Stimulated activated CD8-positive, alpha-beta memory T cell treated with anti-CD3 and anti-CD28 coated beads, Interleukin-4, amount 100 ng/mL, for 4 hours (primary cell): ENCODE measurements at places on chromosomes 13 and 19.
A peak's percentile ranks its signal among the peaks of the same experiment; 100 is the strongest.

- DNase-seq: no peak
Observed at GRCh38 chr19:35710784-35711723, 6.7 kb downstream of the ZBTB32 start.

- no peak for DNase-seq
Observed at GRCh38 chr19:56105090-56105701, 15.9 kb downstream of the ZNF787 start.

GRCh38 chr19:46896076-46896794 lies 35.4 kb downstream of the ARHGAP35 start:
- DNase-seq: no peak

- DNase-seq: no peak
Observed at GRCh38 chr13:71096421-71096820, 770.6 kb downstream of the DACH1 start.

GRCh38 chr13:95956589-95957148 lies 96.5 kb downstream of the UGGT2 start:
- DNase-seq: no peak

DNA sequence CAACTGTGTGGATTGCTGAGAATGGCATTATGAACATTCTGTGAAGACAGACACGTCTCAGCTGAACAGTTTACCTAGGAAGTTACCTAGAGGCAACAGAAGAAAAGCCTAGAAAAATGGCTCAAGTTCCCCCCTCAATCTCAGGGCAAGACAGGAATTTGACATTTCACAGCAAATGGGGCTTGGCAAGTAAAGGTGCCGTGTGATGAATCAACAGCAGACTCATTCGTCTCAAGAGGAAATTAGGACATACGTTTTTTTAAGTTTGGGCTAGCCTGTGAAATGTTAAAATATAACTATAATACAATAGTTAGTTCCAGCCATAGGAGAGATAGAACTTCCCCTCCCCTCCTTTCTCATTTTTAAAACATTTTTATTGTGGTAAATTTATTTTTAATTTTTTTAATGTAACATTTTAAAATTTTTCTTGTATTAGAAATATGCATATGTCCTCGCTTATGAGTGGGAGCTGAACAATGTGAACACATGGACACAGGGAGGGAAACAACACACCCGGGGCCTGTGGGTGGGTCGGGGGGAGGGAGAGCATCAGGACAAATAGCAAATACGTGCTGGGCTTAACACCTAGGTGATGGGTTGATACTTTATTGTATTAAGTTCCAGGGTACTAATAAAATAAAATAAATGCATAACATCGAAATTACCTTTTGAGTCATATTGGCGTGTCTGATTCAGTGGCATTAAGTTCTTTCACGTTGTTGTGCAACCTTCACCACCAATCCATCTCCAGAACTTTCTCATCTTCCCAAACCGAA lies 116.0 kb downstream of the COL4A2 start:
- DNase-seq: no peak

DNA sequence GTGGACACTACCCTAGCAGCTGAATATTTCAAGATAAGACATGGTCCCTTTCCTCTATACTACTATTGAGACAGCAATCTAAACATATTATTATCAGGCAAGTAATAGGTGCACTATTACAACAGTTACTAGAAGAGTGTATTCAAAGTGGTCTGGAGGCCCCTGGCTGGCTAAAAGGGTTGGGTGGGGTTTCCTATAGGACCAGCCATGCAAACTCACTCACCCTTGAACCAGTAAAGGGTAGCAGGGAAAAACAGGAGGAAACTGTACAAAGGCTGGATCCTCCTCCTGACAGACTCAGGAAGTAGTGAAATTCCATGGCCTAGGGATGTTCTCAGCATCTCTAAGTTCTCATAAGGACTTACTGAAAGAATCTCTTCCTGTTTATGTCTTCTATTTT lies 7.7 kb downstream of the SMAD9 start:
- DNase-seq: no peak

DNA sequence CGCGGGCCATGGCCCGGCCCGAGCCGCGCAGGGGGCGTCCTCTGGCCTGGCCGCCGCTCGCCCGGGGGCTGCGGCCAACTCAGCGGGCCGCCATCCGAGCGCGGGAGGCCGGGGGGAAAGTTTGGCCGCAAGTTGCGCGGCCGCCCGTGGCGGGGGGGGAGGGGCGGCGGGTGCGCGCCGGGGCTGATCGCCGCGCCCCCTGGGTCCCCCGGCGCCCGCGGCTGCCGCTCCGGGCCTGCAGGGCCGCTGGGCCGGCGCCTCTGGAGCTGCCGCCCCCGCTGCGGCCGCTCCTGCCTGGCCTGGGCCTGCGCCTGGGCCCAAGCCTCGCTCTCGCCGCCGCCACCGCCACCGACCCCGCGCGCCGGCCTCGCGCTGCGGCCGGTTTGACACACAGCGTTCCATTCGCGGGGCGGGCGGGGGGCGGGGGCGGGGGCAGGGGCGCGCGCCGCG lies at the start of gene NR2F6:
TSS of gene NR2F6 (minus strand) at position 385 of the 450 bp plus-strand sequence. CDS start 699 bp downstream, outside the sequence.
- no peak for DNase-seq

- no peak for DNase-seq
Observed at GRCh38 chr19:33904681-33905080, 108.0 kb downstream of the KCTD15 start.

DNA sequence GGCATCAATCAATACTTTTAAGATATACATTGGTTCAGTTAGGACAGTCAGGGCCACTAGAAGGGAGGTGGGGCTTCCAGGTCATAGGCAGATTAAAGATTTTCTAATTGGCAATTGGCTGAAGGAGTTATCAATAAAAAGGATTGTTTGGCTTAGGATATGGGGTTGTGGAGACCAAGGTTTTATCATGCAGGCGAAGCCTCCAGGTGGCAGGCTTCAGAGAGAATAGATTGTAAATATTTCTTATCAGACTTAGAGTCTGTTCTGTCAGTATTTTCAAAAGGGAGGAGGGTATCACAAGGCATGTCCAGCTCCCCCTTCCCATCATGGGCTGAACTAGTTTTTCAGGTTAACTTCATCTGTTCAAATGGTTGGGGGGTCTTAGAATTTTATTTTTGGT lies 77.4 kb upstream of the FARP1 start:
- no peak for DNase-seq

- DNase-seq: no peak
Observed at GRCh38 chr19:4210166-4210731, 19.1 kb upstream of the EBI3 start.

DNA sequence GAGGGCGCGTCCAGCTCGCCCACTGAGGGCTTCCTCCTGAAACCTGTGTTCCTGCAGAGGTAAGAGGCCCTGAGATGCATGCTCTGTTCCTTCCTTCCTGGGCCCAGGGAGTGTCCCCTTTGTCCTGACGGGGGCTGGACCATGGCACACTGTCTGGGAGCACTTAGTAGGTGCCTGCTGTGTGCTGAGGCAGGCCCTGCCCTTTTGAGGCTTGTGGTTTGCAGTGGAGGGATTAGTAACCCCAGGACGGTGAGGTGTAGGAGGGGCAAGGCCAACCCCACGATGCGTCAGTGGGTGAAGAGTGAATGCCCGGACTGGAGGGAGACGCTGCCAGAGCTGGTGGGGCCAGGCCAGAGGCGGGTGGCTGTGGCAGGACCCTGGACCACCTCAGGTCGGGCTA lies 11.2 kb upstream of the F2RL3 start:
- no peak for DNase-seq

GRCh38 chr19:14562660-14563589 lies 8.9 kb downstream of the NDUFB7 start:
- no peak for DNase-seq

DNA sequence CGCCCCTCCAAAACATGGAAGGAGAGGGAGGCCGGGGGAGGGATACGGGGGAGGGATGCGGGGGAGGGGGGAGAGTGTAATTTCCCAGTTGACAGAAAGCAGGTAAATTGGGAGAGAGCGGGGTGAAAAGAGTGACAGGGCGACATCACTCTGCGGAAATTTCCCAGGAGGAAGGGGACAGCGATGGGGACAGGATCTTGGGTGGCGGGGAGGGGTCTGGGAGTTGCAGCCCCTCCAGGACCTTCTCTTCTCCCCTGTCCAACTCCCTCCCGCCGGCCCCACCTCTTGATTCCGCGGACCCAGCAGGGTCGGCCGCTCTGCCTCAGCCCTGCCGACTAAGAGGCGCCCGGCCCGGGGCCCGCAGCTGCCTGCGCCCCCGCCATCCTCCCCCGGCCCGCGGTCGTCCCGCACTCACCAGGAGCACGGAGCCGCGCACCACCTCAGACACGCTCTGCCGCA lies 108.0 kb upstream of the DOCK9 start:
- peak; percentile 42 for DNase-seq

GRCh38 chr13:27005556-27005955 lies 166.1 kb downstream of the USP12 start:
- DNase-seq: no peak

GRCh38 chr19:42693760-42694350 lies 46.4 kb downstream of the PSG3 start:
- no peak for DNase-seq

DNA sequence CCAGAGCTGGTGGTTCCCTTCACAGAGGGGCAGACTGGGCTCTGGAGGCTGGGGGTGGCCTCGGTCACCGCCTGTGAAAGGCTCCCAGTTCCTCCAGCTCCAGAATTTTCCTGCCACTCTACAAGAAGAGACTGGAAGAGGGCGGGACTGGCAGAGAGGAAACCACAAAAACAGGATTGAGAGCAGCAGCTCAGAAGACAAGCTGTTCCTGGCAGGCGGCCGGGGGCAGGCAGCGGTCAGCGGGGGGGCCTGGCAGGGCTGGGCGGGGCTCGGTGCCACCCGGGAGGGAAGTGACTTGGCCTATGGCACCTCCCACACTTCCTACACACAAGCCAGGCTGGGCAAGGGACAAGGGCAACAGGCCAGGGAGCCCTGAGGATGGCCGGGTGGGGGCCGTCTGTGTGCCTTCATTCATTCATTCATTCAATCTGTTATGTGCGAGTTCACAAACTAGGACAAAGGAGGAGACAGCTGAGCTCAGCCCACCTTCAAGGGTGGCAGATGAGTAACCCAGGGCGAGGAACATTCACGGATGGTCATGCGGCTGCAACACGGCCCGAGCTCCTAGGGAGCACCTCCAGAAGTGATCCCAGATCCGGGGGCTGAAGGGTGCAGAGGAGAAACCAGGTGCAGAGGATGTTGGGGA lies 16.9 kb upstream of the BTBD2 start:
- DNase-seq: no peak

- DNase-seq: peak; percentile 63
Observed at GRCh38 chr19:58182577-58182988, 278 bp upstream of the ZNF274 start.

DNA sequence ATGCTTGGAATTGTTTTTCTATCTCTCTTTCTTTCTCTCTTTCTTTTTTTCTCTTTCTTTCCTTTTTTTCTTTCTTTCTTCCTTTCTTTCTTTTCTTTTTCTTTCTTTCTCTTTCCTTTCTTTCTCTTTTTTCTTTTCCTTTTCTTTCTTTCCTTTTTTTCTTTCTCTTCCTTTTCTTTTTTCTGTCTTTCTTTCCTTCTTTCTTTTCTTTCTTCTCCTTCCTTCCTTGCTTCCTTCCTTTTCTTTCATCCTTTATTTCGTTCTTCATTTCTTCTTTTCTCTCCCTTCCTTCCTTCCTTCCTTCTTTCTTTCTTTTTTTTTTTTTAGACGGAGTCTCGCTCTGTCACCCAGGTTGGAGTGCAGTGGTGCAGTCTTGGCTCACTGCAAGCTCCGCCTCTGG lies 1.9 kb upstream of the MEX3D start:
- DNase-seq: no peak

GRCh38 chr19:4811328-4812131 lies 20.0 kb downstream of the TICAM1 start:
- peak; percentile 70 for DNase-seq

DNA sequence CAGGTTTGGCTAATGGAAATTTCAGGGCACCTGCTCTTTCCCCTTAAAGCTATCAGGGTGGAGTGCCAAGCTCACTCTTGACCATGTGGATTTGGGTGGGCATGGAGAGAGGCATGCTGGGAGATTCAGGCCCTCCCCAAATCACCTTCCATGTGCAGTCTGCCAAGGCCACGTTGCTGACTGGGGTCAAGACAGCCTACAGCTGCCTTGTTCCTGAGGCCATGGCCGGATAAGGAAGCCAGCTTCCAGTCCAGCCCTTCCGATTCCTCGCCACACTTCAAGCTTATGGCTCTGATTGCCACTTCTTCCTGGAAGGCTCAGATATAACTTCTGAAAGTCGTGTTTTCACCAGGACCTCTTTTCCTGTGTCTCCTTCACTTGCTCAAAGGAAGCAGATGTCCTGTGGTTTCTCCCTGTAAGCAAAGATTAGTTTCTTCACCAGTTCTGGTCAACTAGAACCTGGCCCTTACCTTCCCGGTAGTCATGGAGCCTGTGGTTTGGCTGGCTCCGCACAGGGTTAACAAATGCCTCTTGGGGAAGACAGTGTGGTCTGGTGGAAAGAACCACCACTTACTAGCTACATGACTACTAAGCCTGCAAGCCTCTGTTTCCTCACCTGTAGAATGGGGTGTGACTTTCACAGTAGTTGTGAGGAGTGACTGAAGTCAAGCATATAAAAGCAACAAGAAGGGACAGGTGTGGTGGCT lies 16.1 kb upstream of the TPT1 start:
- DNase-seq: no peak

DNA sequence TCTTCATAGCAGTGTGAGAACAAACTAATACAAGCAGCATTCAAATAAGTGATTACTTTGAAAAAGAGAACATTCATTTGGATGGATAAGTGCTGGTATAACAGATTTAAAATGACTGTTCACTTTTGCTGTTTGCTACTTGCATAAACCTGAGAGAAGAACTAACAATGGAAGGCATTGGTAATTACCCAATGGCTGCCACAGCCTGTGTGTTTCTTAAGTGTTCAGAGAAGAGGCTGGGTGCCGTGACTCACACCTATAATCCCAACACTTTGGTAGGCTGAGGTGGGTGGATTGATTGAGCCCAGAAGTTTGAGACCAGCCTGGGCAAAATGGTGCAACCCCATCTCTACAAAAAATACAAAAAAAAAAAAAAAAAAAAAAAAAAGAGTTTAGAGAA lies 4.9 kb upstream of the TEX26 start:
- no peak for DNase-seq

GRCh38 chr13:59269476-59269875 lies 894.3 kb downstream of the DIAPH3 start:
- DNase-seq: no peak

DNA sequence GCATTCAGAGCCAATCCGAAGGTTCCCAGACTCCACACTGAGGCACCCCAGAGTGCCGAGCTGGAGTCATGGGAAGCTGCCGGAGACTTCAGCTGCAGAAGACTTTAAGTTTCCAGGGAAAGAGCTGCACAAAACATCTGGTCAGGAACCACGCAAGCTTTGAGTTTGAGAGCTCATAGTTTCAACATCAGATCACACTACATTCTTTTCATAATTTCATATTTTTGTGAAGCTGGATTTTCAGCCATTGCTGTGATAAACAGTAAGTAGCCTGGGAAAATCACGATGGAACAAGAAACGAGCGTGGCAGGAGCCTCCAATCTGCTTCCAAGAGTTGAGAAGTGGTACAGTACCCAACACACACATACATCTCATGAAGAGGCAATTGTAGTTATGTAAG lies 25.5 kb upstream of the ATP12A start:
- DNase-seq: no peak

GRCh38 chr13:97141564-97142005 lies 80.5 kb upstream of the MBNL2 start:
- DNase-seq: no peak

- DNase-seq: no peak
Observed at GRCh38 chr13:93226623-93227279, at the start of gene GPC6. Gene GPC6, plus strand, starts transcription at chr13:93226807.
